Urinary bladder (tissue), 4 donors: ENCODE measurements at places on chromosomes 5 and 9. TPM values are rescaled to one million over a fixed set of nuclear protein-coding genes. Genes with fewer than 3 reads are reported as not detected.

DNA sequence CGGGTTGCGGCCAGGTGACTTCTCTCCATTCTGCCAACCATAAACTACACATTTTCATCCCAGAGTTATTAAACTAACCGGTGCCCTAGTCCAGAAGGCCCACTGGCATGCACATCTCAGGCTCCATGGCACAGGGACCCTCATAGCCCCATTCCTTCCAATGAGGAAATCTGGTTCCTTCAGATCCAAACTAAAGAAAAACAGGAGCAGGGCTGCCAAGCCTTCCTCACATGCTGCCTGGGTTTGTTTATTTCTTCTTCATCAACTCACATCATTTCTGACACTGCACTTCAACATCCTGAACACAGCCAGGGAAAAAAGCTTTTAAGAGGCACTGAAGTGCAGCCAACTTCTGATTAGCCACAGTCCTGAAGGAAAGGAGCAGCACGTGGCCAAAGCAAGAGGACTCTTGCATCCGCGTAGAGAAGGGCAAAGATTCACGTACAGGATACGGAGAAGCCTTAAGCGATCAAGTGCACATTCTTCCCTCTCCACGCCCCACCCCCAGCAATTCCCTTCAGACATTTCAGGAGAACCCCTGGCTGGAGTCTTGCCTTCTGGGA lies 22.5 kb downstream of the LHFPL2 start:
- DNase-seq, result no peak

Gene SCGB3A2
- not detected for total RNA-seq

Gene MEIKIN
- not detected for total RNA-seq

DNA sequence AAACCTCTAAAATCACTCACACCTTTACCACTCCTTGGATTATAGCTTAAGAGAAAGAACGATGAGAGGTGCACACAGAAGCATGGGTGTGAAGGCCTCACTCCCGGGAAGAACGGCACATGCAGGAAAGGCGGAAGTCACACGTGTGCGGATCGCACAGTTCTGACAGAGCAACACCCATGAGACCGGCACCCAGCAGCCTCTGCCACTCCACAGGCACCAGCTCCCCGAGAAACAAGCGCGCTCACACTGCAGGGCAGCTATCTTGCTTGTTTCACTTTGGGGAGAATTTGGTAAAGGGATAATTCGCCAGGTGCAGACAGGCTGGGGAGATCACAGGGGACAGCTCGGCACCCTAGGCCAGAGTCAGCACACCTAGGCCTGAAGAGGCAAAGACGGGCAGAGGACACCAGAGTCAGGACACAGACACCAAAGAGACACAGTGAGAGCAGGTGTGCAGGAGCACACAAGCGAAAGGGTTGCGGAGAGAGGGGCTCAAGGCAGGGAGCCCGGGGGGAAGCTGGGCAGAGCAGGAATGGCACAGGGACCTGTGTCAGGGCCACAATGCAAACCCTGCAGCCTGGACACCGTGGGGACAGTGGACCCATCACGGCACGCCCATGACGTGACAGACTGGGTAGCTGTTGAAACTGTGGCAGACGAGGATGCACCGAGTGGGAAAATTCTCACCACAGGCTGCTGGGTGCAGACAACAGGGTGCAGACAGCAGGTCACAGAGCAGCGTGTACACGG lies 81.7 kb downstream of the CAMSAP1 start:
- no peak for DNase-seq

DNA sequence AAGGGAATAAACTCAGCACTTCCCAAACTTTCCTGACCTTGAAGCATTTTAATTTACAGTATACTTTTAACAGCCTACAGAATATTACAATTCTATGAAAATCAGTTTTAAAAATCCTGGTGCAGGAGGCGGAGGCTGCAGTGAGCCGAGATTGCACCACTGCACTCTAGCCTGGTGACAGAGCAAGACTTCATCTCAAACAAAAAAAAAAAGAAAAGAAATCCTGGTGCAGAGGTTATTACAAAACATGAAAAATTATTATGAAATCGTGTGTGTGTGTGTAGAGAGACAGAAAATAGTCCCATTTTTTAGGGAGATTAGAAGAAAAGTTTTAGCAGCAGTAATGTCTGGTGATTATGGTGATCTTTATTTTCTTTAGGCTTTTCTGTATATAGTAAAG lies 26.9 kb downstream of the GOLPH3 start:
- no peak for DNase-seq
